ENCODE measurements at places on chromosomes 6 and 20.

GRCh38 chr6:114419175-114419574, 76.4 kb upstream of the HS3ST5 start:
- DNase-seq = no peak

- no peak for DNase-seq
Measured at GRCh38 chr6:93784794-93785693, 365.7 kb upstream of the EPHA7 start.

DNA sequence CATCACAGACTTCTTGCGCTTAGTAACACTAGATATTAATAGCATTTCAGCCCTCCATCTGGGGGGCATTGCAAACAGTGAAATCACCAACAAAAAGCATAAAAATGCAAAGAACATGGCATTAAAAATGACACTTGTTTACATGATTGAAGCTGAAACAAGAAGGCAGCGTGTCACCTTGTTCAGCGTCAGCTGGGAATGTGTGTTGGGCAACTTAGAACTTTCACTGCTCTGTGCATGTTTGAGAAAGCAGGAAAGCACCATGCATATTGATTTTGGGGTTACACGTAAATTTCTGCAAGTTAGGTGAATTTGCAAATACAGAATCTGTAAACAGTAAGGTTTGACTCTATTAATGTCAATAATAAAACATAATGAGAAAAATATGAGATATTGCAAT, 162.9 kb downstream of the SOX4 start:
- DNase-seq = no peak

DNA sequence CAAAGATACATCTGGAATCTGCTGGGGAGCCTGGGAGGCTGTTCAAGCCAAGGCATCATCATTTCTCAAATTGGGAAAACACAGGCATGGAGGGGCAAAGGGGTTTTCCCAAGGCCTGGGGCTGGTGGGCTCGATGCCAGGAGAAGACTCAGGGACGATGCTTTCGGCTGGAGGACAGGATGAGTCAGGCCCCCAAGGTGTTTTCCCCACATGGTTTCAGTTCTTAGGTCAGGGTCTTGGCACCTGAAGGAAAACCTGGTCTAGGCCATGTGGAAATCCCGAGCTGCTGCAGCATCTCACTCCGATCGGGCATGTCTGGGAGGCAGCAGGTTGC, 348.1 kb downstream of the CDC5L start:
- DNase-seq = no peak

GRCh38 chr20:29497261-29497671, 1760.2 kb upstream of the DEFB115 start:
- no peak for DNase-seq

GRCh38 chr6:81895511-81896185, 143.2 kb upstream of the TENT5A start:
- DNase-seq = no peak

GRCh38 chr20:23358923-23359593, 2.9 kb upstream of the GZF1 start:
- DNase-seq = no peak

DNA sequence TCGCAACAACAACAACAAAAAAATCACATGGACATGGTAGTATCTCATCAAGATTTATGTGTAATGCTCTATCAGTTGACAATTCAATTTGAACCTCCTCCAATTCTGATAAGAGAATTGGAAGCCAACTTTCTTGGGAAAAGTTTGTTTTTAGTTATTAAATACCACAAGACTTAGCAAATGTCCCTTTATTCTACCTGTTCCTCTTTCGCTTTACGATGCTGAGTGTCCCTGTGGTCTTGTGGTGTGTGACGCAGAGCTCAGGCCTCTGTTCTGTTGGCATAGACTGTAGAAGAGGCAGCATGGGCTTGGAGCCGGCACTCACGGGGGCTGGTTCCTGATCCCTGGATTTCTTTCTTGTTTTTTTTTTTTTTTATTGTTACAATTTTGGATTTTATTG, 76.7 kb downstream of the PSMB1 start:
- no peak for DNase-seq

Data from GF-D8 (cell line).